ENCODE measurements at places on chromosomes 2 and 18.
A peak's percentile ranks its signal among the peaks of the same experiment; 100 is the strongest.

DNA sequence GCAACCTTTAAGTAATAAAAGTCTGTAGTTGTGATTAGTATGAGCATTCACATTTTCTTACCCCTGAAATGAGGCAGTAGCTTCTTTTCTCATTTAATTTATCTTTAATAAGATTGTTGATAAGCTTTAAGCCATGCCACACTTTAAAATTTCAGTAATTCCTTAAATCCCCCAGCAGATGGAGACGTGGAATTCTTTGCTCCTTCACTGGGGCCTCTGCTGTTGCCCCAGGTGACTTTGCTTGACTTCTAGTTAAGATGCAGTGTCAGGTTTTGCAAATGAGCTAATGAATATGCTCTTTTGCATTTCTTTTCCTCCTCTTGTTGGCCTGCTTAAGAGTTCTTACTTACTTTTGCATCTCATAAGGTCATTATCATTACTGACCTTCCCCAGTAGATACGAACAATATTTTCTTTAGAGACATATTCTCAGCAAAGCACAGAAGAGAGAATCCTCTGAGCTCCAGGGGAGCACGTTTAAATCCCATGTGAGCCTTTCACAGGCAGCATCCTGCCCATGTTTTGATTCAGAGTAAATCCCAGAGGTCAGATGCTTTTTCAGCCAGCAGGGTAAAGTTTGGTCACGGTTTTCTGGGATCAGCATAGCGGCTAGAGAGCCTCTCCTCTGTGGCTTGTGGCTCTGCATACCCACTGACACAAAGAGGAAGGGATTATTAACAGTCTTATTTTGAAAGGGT, 222.9 kb downstream of the PTPRM start:
- no peak for DNase-seq

DNA sequence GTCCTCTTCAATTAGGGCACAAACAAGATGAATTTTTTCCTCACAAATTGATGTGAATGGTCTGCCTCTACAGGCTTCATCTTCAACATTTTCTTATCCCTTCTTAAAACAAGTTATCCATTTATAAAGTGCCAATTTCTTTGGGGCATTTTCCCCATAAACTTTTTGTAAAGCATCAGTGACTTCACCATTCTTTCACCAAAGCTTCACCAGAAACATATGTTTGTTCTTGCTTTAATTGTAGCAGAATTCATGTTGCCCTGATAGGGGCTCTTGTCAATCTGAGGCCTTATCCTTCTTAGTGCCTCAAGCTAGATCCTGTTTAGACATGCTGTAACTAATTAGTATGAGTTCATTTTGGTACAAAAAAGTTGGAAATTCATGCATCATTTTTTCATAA, 226.2 kb downstream of the TNS1 start:
- DNase-seq: no peak

- no peak for DNase-seq
Measured at GRCh38 chr2:240964704-240965295, 33.6 kb upstream of the SNED1 start.

GRCh38 chr2:23457990-23458682, 73.2 kb downstream of the KLHL29 start:
- DNase-seq: no peak

- no peak for DNase-seq
Measured at GRCh38 chr18:7746106-7746505, 179.0 kb downstream of the PTPRM start.

- DNase-seq: no peak
Measured at GRCh38 chr2:192560326-192560725, 365.6 kb upstream of the TMEFF2 start.

DNA sequence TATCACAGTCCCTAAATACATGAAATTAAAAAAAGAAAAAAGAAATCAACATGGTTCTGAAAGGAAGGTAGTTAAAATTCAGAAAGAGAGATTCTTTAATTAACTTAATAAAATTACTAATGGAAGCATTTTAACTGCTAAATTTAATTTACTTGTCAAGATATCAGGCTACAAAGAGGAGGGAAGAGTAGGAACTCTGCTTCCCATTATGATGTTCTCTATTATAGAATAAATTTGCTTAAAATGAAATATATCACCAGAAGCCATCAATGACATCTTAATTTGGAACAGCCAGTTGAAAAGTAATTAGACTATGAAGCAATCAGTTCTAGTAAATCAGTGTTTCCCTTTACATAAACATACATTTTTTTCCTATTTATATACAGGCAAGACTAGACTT, 611.8 kb upstream of the FANCL start:
- DNase-seq: no peak

GRCh38 chr2:64457524-64457923, 3.6 kb downstream of the LGALSL start:
- DNase-seq: no peak

DNA sequence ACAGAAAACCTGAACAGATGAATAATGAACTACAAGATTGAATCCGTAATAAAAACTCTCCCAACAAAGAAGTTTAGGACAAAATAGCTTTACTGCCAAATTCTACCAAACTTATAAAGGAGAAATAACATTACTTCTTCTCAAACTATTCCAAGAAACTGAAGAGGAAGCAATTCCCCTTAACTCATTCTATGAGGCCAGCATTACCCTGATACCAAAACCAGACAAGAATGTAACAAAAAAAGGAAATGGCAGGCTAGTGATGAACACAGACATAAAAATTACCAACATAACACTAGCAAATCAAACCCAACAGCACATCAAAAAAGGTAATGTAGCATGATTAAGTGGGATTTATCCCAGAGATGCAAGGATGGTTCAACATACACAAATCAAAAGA, 213.7 kb upstream of the FOSL2 start:
- DNase-seq: no peak

- no peak for DNase-seq
Measured at GRCh38 chr2:237306083-237306786, 107.7 kb downstream of the COL6A3 start.

GRCh38 chr2:8431446-8432125, 250.3 kb upstream of the ID2 start:
- no peak for DNase-seq

DNA sequence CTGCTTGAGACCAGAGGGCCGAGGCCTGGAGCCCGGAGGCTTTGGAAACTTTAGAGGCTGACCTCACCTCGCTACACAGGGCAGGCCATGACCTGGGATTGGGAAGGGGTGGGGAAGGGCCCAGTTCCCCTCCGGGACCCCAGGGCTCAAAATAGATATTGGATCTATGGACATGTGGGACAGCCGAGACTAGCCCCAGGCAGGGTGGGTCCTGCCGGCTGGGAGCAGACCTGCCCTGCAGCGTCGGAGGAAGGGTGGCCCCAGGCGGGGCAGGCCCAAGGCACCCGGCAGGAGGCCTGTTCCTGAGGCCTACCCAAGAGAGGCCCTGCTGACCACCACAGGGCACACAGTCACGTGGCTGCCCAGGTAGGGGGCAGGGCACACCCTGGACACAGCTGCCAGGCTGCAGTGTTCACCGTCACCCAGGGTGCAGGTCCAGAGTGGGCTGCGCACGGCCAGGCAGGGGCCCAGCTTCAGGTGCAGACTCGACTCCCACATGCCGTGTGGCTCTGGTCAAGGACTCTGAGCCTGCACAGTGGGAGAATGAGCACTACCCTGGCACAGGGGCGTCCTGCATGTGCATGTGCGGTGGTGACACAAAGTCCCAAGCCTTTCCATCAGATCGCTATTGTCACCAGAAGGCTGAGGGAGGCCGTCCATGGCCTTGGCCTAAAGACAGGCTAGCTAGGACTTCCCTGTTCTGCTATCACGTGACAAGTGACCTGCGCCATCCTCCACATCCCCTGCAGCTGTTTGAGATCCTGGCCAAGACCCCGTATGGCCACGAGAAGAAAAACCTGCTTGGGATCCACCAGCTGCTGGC, 13.2 kb downstream of the ANO7 start:
- no peak for DNase-seq

DNA sequence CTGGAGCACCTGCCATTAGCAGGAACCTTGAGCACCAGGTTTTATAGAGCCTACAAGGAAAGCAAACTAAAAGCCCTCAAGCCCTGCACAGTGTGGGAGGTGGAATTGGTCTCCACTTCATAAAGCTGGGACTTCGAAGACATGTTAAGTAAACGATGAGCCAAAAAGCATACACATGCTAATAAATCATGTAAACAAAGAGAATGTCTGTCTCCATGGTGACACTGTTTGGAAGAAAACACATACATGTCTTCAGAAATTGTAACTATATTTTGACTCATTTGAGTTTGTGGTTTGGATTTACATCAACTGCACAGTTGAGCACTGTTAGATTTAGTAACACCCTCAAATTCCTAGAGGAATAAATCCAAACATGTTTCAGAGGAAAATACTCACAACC, 978.5 kb upstream of the LRRTM1 start:
- no peak for DNase-seq

DNA sequence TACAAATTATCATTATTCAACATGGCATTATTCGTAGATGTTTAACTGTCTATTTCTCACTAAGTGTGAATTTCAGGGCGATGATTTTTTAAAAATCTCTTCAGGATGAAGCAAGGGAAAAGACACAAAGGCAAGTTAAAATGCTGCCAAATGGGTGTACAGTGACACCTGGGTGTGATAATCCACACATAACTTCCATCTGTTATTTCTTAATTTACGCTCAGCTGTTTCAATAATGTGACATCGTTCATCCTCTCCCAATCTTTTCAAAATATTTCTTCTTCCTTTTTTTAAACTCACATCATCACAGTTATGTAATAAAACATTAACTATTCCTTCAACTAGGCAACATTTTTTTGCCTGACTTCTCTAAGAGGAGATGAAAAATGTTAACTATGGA, 10.6 kb downstream of the PDE1A start:
- no peak for DNase-seq

- DNase-seq: no peak
Measured at GRCh38 chr2:42879913-42880737, 87.7 kb upstream of the HAAO start.

GRCh38 chr18:26710470-26711096, 154.9 kb downstream of the AQP4 start:
- DNase-seq: no peak

DNA sequence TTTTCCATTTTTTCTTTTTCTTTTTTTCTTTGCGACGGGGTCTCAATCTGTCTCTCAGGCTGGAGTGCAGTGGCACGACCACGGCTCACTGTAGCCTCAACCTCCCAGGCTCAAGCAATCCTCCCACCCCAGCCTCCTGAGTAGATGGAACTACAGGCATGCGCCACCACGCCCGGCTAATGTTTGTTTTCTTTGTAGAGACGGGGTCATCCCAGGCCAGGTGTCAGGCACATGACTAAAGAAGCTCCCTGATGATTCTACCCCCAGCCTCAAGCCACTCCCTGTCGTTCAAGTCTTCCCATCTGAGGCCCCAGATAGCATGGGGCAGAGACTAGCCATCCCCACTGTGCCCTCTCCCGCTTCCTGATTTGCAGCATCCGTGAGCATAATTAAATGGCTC, 9.8 kb upstream of the FZD5 start:
- no peak for DNase-seq

GRCh38 chr2:101040761-101041160, 38.7 kb downstream of the RPL31 start:
- DNase-seq: no peak

GRCh38 chr18:5066380-5066977, 130.6 kb downstream of the AKAIN1 start:
- DNase-seq: peak; percentile 18

- no peak for DNase-seq
Measured at GRCh38 chr2:200211643-200212042, 94.8 kb upstream of the SPATS2L start.

- no peak for DNase-seq
Measured at GRCh38 chr2:108571286-108571685, 37.0 kb downstream of the LIMS1 start.

DNA sequence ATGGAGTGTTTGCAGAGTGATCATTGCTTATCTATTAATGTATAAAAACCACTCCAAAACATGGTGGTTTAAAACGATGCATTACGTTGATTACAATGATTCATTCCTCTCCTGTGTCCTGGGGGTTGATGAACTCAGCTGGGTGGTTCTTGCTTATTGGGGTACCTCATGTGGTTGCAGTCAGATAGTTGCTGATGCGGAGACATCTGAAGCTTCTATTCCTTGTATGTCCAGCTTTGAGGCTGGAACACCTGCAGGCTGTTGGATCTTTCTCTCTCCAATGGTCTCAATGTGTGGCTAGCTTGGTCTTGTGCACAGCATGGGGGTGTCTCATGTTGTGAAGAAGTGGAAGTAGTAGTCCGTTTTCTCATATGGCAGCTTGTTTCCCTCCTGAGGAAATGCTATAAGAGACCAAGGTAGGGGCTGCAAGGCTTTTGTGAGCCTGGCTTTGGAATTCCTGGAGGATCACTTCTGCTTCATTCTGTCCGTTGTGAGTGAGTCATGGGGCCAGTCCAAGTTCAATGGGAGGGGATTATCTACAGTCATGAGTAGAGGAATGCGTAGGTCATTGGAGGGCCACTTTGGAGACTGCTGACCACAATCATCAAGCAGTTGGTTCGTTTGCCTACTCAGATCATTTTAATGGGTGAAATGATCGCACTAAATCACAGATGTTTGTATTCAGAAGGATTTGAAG, 601.0 kb downstream of the SLC4A3 start:
- no peak for DNase-seq

DNA sequence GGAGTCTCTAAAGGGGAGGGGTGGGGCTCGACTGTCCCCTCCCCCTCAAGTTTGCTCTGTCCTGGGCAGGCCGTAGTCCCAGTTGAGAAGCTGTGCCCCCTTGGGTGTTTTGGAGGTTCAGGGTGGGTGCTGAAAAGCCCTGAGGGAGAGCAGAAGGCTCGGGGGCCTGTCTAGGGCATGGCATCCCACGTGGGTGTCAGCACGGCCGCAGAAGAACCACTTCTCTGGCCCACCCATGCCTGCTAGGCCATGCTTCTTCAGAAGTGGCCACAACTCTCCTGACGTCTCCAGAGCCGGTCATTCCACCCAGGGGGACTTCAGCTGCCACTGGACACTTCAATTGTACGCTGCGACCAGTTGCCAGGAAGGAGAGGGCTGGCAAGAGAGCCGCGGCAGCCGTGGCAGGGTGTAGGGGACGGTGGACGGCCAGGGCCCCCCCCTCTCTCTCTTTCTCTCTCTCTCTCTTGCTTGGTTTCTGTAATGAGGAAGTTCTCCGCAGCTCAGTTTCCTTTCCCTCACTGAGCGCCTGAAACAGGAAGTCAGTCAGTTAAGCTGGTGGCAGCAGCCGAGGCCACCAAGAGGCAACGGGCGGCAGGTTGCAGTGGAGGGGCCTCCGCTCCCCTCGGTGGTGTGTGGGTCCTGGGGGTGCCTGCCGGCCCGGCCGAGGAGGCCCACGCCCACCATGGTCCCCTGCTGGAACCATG, at the start of gene INPP5D:
Gene INPP5D (plus strand): TSS at position 546 of the 704 bp plus-strand sequence. CDS start 137 bp downstream, at position 683.
- peak; percentile 80 for DNase-seq

Measured in germinal center (tissue), 1 donor.